ENCODE measurements at places on chromosomes 16 and 17.

GRCh38 chr17:73645050-73645871 lies 1.0 kb upstream of the SDK2 start:
- DNase-seq: no peak

GRCh38 chr16:89779909-89780305 lies 36.5 kb downstream of the FANCA start:
- DNase-seq: no peak

GRCh38 chr17:32370426-32370825 lies 20.5 kb downstream of the ZNF207 start:
- no peak for DNase-seq

DNA sequence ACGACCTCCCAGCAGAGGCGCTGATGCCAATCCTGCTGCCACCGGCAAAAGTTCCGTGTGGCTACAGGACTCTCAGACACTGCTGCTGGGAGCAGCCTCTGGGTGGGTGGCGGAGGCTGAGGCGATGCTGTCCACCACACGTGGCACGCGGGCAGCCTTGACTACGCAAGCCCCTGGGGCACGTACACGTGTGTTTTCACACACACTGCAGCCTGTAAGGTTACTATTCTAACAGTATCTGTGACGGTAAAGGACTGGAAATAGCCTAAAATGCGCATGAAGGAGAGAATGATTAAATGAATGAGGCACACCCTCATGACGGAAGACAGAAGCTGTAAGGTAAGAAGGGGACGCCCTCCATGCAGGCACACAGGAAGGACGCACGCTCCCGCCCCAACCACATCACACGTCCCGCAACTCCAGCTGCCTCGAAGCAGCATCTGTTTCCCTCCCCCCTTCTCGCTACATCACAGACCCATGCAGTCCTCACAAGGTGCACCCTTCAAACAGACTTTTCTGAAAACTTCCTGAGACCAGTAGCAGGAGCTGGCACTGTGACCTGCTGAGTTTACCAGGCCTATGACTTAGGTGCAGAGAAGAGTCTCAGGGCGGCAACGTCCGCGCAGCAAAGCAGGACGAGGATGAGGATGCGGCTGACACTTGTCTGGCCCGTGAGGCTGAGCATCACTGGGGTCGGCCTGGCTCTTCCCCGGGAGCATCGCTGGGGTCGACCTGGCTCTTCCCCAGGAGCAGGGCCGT lies 28.7 kb upstream of the FASN start:
- no peak for DNase-seq

GRCh38 chr17:40551879-40552768 lies 13.1 kb downstream of the CCR7 start:
- DNase-seq: no peak

All from NCI-H1048 (cell line).